NCI-H774 (cell line): ENCODE measurements at places on chromosomes 4 and X.

DNA sequence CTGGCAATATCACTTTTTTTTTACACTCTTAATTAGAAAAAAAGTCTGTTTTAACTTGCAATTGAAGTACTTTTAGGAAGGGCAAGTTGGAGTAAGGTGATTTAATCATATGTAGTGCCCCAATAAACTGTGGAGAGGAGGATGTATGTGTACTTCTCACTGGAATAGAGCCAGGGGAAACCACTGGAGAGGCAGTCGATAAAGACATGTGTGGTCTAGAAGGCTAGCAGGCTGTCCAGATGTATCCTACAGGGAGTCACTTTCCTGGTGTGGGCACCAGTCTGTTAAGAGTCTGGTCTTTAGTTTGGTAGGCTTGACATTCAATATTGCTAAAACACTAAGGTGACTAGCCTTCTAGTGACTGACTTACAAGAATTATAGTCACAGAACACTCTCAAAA, 9.6 kb upstream of the SGMS2 start:
- no peak for DNase-seq

GRCh38 chr4:139154952-139155557, 22.0 kb downstream of the ELF2 start:
- DNase-seq, result no peak

DNA sequence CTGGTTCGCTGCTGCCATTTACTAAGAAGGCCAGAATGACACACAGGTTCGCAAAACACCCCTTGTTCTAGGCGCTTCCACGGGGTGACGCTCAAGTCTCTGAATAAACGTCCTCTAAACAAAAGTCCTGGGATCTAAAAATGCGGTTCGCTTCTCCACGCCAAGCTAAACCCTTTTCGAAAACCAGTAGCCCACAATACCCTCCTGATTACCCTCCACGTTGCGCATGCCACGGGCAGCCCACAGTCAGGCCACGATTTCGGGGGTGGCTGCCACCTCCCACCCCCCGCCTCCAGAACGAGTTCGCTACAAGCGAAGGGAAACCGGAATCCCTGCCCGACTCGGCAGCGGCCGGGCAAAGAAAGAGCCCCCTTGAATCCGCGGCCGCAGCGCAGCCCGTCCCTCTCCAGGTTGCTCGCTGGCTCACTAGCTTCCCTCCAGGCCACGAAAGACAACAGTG, 423 bp downstream of the RPL39 start:
- DNase-seq, result no peak

- no peak for DNase-seq
Observed at GRCh38 chr4:172830295-172830764, 338.3 kb upstream of the GALNT7 start.

GRCh38 chrX:119640731-119641170, 34.5 kb upstream of the NKRF start:
- no peak for DNase-seq

- DNase-seq, result no peak
Observed at GRCh38 chr4:48103483-48104139, 30.4 kb downstream of the TXK start.

DNA sequence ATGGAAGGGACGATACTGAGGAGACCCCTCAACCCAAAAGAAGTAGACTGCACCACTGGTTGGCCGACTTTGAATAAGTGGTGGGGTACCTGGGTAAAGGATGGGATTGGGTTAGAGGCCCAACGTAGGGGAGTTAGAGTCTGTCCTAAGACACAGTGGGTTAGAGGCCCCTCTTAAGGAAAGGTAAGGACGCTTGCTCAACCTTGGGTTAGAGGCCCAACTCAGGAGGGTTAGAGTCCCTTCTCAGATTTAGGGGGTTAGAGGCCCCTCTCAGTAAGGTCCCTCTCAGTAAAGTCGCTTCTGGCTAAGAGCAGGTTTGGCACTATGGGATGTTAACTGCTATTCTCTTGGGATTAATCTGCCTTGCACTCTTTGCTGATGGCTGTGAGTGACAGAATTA, 81.3 kb downstream of the ACOX3 start:
- DNase-seq, result no peak

DNA sequence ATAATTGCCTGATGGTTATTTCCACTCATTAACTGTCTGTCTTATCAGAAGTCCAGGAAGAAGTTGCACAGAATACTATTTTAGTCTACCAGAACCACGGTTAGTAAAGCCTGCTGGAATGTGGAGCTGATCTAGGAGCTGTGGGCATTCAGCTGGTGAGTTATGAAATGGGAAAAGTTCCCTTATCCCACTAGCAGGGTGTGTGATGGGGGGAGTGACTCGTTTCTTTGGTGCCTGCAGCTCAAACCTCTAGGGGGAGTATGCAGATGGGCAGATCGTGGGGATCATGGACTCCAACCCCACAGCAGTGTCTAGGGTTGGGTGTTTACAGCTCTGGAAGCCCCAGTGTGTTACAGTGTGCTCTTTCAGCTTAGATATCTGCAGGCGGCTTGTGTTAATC, 305.7 kb upstream of the BOD1L1 start:
- no peak for DNase-seq

GRCh38 chr4:95985051-95985450, 145.2 kb downstream of the PDHA2 start:
- DNase-seq, result no peak

DNA sequence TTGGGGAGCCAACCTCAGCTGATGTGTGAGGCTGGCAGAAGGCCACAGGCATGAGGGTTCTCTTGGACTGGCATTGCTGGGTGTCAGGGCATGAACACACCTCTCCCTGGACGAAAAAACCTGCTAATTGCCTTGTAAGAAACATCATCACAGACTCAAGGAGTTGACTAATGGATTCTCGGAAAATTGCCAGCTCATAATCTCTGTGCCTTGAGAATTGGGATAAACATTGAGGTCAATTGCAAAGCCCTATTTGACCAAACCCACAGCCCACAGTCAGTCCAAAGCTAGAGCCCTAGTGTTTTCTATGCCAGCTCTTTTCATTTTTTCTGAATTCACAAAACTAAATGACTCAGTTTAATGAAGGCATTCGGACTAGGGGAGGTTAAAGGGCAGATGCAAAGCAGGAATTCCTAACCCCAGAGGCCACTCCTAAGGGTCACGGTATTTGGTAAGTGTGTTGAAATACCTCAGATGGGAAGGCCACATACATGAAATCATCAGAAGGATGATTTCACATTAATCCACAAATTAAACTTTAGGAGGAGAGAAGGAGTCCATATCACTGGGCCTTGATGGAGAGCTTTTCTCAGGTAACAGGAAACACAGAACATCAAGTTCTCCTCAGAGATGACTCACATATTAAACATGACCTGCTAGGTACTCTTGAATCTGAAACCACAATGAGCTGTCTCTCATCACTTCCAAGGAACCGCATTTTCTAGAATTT, 39.0 kb upstream of the RASL11B start:
- no peak for DNase-seq

DNA sequence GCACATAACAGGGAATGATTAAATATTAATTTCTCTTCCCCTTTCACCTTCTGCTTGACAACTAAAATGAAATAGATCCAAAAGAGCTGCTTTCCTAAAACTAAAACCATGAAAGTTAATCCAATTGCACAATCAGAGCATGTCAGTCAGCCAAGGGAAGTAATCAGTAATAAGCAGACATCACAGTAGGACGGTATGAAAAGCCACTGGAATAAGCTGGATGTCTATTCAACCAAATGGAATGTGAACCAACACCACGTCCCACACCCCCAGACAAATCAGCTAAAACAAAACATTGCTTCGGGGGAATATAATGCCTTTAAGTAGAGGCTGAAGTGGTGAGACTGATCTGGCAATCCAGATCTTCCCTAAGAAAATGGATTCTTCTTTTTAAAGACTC, 859.4 kb upstream of the FTHL17 start:
- no peak for DNase-seq
